ENCODE measurements at places on chromosomes 6 and 20. TPM values are rescaled to one million over a fixed set of nuclear protein-coding genes. Genes with fewer than 3 reads are reported as not detected.

ERVFRD-1 gene
- not detected for polyA plus RNA-seq

BPIFB4 gene
- not detected for polyA plus RNA-seq

- no peak for DNase-seq
Observed at GRCh38 chr6:33420491-33421343, 852 bp downstream of the SYNGAP1 start.

SLC35D3 gene
- polyA plus RNA-seq: 0.27 TPM

MYL9 gene
- polyA plus RNA-seq: 26.8 TPM

CLPSL2 gene
- 3.2 TPM for polyA plus RNA-seq

DNA sequence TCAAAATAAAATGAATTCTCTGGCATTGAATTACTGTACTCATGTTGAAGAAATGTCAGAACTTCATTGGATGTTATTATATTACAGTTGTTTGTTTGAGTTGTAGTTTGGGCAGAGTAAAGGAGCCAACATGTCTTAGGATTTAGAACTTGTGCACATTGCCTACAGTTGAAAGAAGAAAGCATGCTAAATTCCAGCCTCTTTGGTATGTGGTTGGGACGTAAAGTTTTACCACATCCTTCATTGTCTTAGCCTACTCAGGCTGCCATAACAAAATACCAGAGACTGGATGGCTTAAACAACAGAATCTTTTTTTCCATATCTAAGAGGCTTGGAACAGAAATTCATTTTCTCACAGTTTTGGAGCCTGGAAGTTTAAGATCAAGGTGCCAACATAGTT, 42.4 kb downstream of the HFE start:
- no peak for DNase-seq

- no peak for DNase-seq
Observed at GRCh38 chr6:97222903-97223302, 60.1 kb downstream of the MMS22L start.

LHFPL5 gene
- 0.03 TPM for polyA plus RNA-seq

GRCh38 chr20:52401431-52401830, 209.9 kb upstream of the ZFP64 start:
- no peak for DNase-seq

ZFP57 gene
- 0.85 TPM for polyA plus RNA-seq

DNA sequence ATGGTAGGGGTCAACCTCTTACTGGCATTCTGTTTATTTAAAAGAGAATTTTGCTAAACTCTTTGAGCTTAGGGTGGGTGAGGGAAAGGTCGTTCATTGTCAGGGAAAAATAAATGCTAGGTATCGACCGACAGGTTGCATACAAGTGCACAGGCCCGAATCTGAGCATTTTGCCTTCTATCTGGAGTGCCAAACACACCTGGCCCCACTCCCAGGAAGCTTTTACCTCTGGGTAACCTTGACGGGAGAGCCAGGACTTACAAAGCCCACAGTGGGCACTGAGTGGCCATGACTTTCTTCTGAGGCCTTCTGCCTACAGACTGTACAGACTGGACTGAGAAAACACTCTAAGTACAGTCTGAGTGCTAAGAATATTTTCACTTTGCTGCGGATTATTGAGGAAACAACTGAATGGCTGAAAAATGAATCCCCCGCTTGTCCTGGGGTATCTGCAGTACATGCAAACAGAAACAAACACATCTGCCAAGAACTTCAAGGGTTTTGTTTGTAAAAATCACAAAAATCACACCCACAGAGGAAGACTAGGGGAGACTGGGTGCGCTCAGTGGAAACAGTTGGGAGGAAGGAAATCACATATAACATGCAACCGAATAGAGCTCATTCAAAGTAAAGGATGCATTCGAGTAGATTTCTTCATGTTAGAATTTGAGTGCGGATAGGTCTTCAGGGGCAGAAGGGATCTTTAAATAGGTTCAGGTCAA, 152.8 kb downstream of the NFATC2 start:
- no peak for DNase-seq

DNA sequence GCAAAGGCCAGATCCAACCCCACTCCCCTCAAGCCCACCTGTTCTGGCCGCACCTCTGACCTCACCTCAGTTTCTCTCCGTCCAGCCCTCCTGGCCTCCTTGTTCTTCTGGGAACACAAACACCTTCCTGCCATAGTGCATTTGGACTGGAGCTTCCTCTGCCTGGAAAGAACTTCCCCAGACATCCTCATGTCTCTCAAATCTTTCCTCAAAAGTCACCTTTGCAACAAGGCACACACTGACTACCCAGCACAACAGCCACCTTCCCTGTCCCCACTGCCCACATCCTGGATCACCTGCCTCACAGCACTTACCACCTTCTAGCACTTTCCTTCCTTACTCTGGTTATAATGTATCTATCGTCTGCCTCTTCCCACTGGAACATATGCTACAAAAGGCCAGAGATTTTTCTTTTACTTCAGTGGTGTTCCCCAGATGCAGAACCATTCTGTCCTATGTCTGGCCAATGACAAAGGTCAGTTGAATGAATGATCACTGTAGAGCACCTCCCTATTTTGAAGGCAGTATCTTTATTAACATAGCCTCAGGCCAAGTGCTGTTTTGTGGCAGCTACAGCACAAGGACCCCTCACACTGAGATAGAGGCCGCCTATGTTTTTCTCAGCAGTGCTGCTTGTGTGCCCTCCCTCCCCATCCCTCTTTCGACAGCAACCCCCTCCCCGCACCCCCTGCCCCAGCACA, 4.1 kb downstream of the HLA-B start:
- no peak for DNase-seq

- DNase-seq: no peak
Observed at GRCh38 chr6:129793447-129793846, 67.7 kb downstream of the TMEM244 start.

GRCh38 chr6:99822741-99823512, 171.1 kb downstream of the MCHR2 start:
- DNase-seq: no peak

DNA sequence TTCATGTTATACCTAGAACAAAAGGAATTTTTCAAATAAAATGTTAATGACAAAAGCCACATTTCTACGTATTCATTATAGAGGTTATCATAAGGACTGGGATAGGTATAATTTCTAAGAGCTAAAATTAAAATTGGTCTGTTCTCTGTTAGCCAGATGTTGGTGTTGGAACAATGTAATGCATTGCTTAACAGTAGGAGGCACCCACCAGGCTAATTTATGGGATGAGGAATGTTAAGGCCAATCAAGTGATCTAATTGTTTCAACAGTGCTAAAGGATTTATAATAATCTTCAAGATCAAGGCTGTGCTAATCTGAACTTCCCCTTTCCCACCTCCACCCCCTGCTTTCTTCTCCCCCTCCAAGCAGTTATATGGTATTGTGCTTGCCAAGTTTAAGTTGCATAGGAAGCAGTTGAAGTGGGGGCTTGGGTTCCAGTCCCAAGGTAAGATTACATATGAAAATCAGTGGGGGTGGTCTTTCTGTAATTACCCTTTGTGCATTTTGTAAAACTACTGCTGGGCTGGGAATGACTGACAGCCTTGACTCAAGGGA, 89.2 kb upstream of the BACH2 start:
- no peak for DNase-seq

DNA sequence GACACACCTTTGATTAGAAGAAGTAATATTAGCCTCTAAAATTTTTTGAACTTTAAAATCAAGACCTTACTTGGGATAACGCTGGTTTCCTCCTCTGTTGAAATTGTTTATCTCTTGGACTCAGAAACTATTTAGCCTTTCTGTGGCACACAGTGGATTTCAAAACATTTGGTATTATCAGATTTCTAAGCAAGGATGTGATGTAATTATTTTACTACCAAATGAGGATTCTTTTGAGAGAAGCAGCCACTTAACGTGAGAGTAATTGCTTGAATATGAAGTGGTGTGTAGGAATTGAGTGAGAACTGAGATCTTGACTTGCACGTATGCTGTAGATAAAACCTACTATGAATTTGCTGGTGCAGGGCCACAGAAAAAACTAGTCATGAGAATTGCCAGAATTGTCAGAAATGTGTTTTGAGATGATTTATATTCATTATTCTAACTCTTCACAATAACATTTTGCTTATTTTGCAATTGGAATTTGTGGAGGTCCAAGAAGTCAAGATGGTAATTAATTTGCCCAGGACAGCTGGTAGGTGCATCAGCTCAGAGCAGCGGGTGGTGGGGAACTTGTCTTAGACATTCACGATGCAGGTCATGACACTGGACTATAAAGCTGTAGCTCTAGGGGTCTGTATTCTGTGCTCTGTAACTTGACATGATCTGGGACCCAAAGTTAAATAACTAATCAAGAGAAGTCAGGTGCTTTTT, 53.4 kb downstream of the AKAP12 start:
- no peak for DNase-seq

BMP6 gene
- 2.0 TPM for polyA plus RNA-seq

CDSN gene
- polyA plus RNA-seq: not detected

- peak; percentile 93 for DNase-seq
Observed at GRCh38 chr6:27251606-27252251, 4.2 kb downstream of the PRSS16 start.

FNDC1 gene
- polyA plus RNA-seq: 0.14 TPM

DNA sequence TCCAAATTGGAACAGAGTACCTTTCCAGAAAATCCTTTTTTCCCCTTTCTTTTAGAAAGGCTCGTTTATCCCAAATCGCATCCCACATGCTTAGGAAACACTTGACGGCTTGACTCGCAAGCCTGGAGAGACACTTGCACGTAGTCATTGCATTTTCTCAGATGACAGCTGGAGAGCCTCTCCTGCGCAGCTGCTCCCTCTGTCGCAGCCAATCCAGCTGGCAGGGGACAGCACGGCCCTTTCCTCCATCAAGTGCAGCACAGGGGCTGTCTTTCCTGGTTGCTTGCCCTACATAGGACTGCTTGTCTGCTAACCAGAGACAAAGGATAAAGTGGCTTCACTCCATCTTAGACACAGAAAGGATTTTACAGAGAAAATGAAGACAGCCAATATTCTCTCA, 77.6 kb upstream of the RGS17 start:
- DNase-seq: no peak

DNA sequence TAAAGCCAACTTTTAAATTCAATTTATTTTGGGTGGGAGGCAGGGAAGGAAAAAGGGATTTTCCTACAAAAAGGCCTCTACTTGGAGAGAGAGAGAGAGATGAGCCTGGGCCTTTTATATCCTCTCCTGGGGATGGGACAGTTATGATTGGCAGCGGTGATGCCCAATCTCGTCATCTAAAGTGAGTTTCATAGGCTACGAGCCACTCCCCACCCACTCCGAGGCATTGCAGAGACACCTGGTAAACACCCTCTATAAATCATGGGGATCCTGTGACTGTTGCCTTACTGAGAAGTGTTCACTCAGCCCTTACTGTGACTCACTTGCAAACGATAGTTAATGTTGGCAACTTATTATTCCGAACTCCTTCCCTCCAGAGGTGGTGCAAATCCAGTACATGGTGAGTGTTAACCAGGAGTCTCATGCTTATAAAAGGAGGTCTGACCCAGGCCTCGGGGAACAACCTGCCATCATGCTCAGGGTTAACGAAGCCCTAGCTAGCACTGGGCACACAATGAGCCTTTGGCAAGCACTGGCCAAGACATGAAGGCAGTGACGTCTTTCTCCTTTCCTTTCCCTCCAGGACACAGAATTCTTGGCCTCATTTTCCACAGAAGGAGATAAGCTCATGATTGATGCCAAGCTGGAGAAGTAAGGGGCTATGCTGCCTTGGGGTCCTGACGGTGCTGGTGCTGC, 20.5 kb downstream of the BPIFB4 start:
- no peak for DNase-seq

- DNase-seq: no peak
Observed at GRCh38 chr20:21526776-21527175, 12.9 kb upstream of the NKX2-2 start.
